ENCODE measurements at places on chromosomes 2 and 18.

DNA sequence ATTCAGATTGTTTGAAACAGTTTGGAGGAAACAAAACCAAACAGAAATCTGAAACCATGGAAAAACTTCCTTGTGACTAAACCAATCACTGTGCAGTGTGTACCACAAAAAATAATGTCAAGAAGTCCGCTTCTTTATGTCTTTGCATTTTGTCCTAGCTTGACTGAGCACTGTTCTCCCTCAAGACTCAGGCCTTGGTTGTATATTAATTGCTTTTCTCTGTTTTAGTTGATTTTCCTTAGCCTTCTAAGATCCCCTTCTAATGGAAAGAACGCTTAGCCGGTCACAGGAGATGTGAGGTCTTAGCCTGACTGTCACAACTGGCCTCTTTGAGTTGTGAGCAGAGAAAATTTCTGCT is 56.6 kb downstream of the LCLAT1 start:
- DNase-seq: no peak

- no peak for DNase-seq
These were observed 13.7 kb downstream of the ANKRD23 start for GRCh38 chr2:96830044-96830562.

GRCh38 chr2:99188357-99188756 is 7.4 kb downstream of the MRPL30 start:
- no peak for DNase-seq

DNA sequence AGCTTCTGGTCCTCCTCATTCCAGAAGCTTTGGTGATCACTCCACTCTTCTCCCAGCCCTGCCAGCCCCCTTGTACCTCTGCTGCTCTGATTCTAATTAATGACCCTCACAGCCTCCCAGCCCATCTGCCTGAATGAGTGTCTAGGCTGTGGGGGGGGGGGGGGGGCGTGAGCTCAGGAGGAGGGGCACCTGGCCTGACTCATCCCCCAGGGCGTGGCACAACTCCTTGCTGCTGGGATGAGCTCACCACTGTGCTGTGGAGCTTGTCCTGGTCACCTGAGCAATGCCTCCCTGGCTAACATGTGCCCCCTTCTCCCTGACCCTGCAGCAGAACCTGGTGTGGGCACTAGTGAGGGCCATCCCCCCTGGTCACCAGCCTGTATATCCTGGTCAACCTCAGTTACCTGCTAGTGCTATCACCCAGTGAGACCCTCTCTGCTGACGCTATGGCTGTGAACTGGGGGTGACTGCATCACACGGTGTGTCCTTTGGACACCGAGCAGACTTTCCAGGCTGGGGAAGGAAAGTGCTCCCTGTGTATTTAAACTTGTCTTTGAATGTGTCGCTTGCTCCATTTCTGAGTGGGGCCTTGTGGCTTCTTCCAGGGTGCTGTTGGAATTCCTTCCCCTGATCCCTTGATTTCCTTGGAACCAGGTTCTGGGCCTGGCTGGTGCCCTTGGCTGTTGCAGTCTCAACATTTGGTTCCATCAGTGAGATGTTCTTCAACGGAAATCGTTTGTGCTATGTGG is 41.5 kb upstream of the PUM2 start:
- no peak for DNase-seq

GRCh38 chr2:96528006-96528699 is 8.4 kb upstream of the ARID5A start:
- DNase-seq: no peak

DNA sequence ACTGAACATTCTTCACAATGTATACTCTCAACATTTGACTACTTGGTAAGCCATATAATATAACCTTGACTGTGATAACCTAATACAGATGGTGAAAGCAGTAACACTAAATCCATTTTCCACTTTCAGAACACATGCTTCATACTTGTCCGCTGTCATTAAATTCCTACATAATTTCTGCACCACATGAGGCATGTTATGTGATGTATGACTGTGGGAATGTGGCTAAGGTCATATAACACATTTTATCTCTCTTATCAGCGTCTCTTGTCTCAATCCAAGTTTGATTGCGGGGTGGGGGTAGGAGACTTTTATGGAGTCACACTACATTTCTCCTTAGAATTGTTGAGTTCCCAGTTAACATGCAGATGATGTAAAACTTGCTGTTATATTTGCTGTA is 110.9 kb downstream of the MTCL1 start:
- no peak for DNase-seq

GRCh38 chr2:173287594-173287993 is 67.1 kb upstream of the CDCA7 start:
- no peak for DNase-seq

- peak; percentile 55 for DNase-seq
These were observed 111.1 kb upstream of the RBBP8 start for GRCh38 chr18:22822024-22822423.

GRCh38 chr2:149994057-149994728 is 406.6 kb upstream of the MMADHC start:
- peak; percentile 50 for DNase-seq

DNA sequence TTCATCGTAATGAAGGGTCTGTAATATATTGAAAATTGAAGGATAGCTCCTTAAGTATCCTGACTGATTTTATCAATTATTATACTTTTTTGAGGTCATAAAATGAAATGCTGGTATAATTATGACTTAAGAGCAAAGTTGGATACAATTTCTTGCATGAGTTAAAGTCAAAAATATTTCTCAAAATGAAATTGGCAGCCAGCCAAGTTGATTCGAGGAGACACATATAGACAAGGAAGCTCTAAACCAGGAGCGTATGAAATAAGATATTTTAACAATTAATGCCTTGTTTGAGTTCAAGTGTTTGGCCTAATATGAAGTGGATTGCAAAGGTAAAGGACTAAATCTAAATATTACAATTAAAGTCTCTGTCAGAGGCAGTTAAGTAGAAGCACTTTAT is 260.4 kb upstream of the DSEL start:
- no peak for DNase-seq

- no peak for DNase-seq
These were observed 31.0 kb downstream of the GLI2 start for GRCh38 chr2:120766470-120767351.

DNA sequence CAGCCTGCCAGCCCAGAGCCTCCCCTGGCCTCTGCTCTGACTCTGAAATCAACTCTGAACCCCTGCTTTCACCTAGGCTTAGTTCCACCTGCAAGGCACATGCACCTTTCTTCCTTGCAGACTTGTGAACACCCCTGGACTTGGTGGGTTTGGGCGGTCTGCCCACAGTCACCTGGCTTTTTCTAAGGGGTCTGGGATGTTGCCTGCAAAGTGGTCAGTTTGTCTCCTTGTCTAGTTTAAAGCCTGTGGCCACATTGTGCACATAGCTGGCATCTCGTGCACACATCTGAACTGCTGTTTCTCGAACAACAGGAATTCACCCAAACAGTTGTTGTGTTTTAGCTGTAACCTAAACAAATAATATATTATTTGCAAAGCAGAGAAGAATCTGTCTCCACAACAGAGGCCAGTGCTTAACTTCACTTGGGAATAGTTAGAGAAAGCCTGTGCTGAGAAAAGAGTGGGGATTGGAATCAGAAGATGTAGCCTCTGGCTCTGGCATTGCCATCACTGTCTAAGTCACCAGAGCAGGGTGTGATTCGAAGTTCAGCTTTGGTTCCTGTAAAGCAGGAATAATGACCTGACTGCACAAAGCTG is 108.5 kb downstream of the TMEM18 start:
- no peak for DNase-seq

GRCh38 chr18:64707052-64707451 is 558.2 kb upstream of the LINC00305 start:
- no peak for DNase-seq

- no peak for DNase-seq
These were observed 481.0 kb downstream of the TGIF1 start for GRCh38 chr18:3931013-3931315.

- no peak for DNase-seq
These were observed 27.0 kb downstream of the IRS1 start for GRCh38 chr2:226772389-226773179.

GRCh38 chr2:149768320-149768799 is 180.8 kb upstream of the MMADHC start:
- DNase-seq: no peak

GRCh38 chr2:105541189-105542050 is 142.6 kb upstream of the FHL2 start:
- no peak for DNase-seq

DNA sequence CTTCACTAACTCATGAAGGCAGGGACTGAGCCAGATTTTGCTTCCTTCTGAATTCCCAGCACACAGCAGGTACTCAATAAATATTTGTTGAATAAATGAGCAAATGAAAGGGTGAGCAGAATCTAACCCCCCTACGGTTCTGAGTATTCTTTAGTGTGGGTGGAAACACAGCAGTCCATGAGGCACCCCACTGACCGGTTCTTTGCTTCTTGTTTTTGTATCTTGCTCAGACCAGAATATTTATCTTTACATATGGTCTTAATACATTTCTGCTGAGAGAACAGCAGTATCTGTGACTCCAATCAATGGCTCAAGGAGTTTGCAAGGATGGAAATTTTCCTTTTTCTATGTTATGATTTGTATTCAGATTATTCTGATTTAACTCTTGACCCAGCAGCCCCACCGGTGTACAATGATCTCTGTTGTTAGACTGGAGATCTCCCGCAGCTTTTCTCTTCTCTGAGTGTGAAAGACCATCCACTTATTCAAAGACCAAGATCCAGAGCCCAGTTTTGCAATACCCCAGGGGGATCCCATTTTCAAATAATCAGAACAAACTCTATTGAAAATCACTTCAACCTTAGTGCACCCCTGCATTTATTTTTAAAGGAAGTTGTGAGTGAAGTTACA is 506.5 kb upstream of the TNP1 start:
- DNase-seq: no peak

- DNase-seq: no peak
These were observed 584.8 kb downstream of the TSN start for GRCh38 chr2:122340246-122340645.

DNA sequence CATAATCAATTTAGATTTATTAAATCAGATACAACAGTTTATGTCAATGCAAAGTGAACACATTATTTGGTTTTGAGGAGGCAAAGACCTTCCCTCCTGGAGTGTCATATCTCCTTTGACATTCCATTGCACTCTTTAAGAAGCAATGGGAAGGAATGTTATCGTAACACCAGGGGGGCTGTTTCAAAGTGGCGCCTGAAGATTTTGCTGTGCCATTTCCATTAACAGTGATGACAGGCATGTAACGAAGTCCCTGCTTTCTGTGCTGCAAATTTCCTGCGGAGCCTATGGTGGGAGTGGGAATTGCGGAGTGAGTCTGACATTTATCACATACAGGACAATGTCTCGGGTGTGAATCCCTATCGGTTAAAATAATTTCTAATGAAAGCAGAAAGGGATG is 499.6 kb upstream of the RAB6C start:
- DNase-seq: no peak

- no peak for DNase-seq
These were observed 1097.2 kb upstream of the CNTNAP5 start for GRCh38 chr2:122927710-122928557.

DNA sequence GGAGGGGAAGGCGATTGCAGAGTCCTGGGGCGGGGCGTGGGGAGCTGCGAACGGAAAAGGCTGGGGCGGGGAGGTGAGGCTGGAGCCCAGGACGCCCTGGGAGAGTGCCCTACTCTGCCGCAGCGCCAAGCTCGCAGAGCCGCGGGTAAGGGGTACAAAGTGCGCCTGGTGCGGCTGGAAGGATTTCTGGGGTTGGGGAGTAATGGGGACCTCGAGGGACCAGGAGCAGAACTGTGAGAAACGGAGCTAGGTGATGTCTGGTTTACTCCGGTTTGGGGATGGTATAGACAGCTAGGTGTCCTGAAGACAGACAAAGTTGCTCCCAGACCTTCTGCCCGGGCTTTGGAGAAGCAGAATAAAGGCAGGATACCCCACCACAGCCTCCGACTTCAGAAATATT is 718 bp upstream of the NXPH2 start:
- no peak for DNase-seq

DNA sequence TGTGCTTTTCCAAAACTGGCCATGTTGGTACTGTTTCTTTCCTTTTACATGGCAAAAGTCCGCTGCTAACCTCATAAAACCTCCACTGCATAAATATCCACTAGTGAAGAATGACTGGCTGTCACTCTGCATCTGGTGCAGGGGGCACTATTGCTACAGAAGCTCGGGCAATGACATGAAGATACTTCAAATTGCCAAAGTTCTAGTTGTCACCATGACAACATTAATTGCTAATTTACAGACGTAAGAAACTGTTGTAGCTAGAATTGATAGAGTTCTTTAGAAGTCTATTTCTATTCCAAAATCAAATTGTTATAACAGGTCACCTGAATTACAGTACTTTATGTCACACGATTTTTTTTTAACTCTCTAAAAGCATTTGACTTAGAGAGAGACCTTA is 845 bp downstream of the CFAP210 start:
- no peak for DNase-seq

DNA sequence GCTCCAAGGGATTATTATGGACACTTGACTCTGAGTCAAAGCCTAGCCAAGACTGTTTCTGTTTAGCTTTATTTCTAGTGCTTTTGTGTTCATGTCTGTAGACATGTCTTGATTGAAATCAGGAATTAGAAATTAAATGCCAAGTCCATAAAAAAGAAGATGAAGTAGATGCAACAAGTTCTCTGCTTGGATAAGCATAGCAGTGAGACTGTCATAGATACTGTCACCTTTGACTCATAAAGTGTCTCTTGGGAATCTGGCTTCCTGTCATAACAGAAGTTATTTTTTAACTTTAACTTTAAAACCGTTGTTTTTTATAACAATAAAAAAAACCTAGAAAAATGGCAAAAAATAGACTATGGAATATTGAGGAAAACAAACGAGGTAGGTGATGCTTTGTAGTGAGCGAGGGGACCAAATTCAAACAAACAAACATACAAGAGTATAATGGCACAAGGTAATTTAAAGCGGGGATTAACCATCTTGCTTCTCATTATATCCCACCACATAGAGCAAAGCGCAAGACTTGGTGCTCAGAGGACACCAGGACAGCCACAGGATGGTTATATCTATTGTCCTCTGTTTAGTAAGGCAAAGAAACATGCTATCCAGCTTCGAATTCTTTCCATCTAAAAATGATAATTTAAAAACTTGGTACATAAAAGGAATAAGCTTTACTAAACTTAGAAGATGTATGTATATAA is 64.6 kb downstream of the CD226 start:
- DNase-seq: no peak

DNA sequence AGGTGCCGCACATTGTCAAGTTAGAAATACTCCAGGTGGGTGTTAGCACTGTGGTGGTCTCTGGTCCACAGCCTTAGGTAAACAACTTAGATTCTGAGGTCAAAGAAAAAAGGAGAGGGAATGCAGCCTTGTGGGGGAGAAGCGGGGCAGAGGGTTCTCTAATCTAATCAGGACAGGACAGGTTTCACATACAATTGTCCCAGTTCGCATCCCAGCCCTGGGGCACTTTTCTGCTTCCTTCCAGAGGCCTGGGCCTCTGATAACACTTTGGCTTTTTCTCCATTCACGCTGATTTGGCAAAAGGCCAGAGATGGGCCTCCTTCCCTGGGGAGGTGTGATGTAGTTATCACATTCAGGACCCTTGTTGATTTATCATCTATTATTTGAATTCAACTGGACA is 32.5 kb downstream of the SLC1A4 start:
- DNase-seq: no peak

- no peak for DNase-seq
These were observed 52.7 kb downstream of the TET3 start for GRCh38 chr2:74037379-74037860.
